ENCODE measurements at places on chromosomes 5 and 9.

- DNase-seq, result no peak
These were observed 102.6 kb downstream of the TMEM232 start for GRCh38 chr5:110623874-110624273.

GRCh38 chr5:150066436-150066835, 19.9 kb downstream of the CSF1R start:
- DNase-seq, result no peak

DNA sequence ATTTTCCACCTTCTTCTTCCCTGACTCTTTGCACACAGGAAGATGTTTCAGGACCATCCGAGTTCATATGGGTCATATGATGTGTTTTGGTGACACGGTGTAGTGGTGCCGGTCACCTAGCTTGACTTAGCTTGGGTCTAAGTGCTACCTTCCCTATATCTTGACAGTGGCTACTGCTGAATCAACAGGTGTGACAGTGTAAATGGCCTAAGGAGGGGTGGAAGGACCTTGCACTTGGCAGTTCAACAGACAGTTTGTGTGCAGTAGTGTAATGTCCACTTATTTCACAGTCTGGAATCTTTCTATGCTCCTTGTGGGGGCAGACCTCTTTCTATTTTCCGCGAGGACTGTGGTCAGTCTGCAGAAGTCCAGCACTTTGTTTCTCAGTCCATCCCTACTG, 43.8 kb downstream of the CARTPT start:
- no peak for DNase-seq

GRCh38 chr5:139272471-139273321, 20.8 kb upstream of the MATR3 start:
- DNase-seq, result no peak

DNA sequence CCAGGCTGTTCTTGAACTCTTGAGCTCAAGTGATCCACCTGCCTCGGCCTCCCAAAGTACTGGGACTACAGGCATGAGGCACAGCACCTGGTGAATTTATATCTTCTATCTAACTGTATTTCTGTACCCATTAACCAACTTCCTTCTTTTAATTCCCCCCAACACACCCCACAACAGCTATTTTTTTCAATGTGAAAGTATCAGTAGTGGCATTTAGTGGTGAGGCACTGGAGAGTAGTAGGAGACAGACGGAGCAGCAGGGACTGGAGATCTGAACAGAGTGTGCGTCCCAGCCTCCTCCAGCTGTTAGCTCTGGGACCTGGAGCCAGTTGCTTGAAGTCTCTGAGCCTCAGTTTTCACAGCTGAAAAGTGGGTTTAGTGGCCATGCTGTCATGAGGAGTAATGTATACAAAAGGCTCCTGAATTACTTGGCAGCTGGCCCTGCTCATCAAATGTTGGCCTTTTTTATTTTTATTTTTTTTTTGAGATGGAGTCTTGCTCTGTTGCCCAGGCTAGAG, 11.0 kb upstream of the EEIG1 start:
- no peak for DNase-seq

DNA sequence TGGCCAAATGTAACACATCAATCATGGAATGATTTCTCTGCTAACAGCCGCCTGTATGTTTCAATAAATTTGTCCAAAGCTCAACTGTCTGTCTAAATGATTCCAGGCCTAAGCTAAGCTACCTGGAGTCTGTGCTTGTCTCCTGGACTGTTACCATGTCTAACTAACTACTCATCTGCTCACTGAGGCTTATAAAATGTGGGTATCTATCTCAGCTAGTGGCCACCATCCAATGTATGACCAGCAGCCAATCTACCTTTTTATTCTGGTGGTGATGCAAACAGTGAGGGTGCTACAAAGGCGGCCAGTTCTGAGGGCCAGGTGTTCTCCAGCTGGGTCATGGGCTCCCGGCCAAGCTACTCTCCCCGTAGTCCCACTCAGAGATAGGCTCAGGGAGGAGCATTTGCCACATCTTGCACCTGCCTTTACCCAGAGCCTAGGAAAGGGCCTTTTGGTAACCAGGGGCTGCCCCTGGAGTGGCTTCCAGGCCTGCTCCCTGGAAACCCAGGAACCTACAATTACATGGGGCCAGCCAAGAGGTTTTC, 59.1 kb downstream of the PFDN1 start:
- DNase-seq, result no peak

DNA sequence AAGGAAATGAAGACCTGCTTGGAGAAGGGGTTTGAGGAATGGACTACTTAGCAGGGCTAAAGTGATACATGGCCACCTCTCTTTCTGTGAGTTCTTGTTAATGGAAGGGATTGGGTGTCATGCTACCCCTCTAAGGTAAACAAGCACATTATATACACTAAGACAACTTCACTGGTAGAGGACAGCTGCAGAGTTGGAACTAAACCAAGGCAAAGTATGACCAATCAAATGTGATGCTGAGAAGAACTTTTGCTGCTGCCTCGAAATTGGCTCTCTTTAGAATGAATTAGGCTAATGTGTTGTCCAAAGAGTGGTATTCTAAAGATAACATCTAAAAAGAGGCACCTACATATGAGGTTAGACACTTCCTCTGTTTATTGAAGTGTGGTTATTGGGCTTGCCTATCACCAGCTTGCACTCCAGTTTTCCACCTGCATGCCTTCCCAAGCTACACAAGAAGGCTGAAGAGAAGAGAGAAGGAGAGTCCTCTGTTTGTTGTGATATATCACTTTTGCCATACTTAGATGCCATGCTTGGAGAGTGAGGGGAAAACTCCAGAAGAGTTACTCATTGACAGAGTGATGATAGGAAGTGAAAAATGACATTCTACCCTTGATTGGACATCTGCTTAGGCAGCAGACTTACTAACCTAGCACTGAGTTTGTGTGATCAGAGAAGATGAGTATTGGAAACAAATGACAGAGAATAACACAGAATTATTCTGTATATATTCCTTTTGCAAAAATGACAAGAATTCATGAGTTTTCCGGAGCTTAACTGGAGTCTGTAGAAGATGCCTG, 536.1 kb downstream of the ZNF608 start:
- DNase-seq, result no peak

- DNase-seq, result peak; percentile 73
These were observed 10.6 kb downstream of the PRR7 start for GRCh38 chr5:177456976-177457851.

DNA sequence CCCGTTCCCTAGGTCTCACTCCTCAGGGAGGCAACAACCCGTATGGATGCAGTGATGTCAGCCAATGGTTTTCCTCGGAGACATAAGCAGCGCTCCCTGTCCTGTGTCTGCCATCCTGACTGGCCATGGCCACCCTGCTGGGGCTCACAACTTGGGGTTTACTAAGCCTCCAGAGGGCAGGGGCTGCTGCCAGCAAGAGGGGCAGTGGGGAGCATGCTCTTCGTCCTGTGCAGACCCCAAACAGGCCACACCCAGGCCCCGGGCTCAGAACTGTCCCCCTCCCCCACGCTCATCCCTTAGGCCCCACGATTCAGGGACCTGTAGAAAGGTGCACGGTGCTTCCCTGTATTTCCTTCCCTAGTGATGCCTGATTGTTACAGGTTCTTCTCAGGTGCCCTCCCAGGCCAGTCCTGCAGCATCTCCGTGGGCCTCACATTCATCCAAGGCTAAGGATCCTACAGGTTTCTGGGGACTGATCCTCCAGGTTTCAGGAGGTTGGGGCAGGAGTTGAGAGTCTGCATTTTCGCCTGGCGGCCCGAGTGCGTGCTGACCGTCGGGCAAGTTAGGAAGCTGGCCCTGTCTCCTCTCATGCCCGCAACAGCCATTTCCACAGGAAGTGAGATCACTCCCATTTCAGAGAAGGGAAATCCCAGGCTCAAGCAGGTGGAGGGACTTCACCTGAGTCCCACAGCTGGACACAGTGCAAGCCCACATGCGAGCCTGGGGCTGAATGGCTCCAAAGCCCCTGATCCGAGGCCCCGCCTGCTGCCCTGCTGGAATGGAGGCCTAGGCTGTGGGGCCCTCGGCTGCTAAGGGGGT, 217.6 kb downstream of the ROR2 start:
- DNase-seq, result no peak

GRCh38 chr5:74401946-74402320, 238.6 kb downstream of the ENC1 start:
- DNase-seq, result no peak

DNA sequence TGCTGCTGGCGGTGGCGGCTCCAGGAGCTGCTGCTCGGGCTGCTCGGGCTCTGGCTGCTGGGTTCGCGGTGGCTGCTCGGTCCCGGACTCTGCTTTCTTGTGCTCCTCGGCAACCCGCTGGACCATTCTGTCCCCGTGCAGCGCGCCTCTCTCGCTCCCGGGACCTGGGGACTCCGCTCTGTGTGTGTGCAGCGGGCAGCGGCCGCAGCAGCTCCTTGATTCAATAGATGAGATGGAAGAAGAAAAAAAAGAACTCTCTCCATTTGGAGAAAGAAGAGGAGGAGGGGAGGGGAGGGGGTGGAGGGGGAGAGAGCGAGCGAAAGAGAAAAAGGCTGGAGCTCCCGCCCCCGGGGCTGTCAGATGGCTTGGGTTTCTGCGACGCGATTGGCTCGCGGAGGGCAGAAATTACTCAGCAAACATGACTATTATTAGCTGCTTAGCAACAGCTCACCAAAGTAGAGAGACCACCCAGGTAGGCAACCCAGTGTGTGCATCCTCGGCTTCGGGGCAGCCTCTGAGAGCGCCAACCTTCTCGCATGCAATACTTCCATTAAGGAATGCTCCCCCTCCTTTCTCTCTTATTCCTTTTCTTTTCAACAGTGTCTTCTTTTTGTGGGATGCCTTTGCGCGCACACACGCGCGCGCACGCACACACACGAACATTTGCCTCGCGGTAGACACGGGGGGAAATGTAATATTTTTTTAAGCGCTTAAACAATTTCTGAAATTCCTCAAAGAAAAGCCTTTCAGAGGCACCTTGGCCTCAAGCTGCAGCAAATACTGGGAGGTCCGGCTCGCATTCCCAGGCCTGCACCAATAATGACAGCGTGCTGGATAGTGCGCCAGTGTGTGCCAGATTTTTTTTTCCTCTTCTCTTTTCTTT, 7.6 kb downstream of the PTCH1 start:
- peak; percentile 88 for DNase-seq

GRCh38 chr9:106772523-106773290, 90.3 kb upstream of the ZNF462 start:
- DNase-seq, result no peak

GRCh38 chr9:135001526-135001925, 83.8 kb upstream of the FCN1 start:
- no peak for DNase-seq

GRCh38 chr9:138057726-138058125, 180.1 kb downstream of the CACNA1B start:
- DNase-seq, result no peak

DNA sequence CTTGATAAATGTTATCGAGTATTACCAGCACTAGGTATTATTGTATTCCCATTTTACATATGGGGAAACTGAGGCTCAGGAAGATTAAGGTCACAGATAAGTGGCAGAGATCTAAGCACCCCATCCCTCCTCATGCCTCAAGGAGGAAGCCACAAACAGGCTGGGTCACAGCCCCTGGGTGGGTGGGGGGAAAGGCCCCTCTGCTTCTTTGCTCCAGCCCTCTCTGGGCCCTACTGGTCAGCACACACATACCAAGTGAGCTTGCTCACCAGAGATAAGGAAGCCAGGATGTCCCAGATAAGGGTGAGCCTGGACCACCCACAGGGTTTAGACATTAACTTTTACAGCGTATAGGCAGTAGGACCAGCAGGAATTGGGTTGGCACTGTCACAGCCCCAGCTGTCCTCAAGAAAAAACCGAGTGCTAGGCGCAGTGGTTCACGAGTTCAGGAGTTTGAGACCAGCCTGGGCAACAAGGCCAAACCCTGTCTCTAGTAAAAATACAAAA, 45.3 kb downstream of the STK10 start:
- DNase-seq, result no peak

- DNase-seq, result peak; percentile 50
These were observed 10.9 kb downstream of the RAPGEF1 start for GRCh38 chr9:131728961-131729360.

DNA sequence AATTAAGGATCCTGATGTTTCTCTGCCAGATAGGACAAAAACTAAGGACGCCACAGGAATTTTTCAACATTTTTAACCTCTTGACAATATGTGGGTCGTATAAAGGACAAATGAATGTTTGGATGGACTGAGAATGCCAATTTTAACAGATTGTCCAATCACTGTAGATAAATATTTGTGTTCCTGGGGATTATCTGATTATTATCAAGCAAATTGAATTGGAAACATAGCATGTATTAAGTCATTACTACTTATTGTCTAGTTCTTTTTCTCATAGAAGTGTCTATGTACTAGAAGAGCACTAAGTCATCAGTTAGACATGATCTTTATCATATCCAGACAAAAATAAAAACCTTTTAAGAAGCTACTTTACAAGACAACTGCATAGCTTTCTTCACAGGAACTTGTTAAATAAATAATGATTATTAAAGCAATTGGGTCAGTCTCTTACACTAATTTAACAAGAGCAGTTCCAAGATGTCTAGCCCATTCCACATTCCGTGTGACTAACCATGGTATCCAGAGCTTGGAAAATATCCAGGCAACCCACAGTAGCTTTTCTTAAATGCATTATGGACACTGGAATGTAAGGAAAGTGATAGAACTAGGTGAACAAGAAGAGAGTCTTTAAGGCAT, 127.5 kb upstream of the CDKN2B start:
- no peak for DNase-seq

- DNase-seq, result no peak
These were observed 33.0 kb upstream of the SV2C start for GRCh38 chr5:76050134-76050533.

GRCh38 chr5:35804841-35805240, 51.9 kb upstream of the IL7R start:
- DNase-seq, result no peak

GRCh38 chr5:81426359-81427030, 32.6 kb upstream of the ACOT12 start:
- no peak for DNase-seq

DNA sequence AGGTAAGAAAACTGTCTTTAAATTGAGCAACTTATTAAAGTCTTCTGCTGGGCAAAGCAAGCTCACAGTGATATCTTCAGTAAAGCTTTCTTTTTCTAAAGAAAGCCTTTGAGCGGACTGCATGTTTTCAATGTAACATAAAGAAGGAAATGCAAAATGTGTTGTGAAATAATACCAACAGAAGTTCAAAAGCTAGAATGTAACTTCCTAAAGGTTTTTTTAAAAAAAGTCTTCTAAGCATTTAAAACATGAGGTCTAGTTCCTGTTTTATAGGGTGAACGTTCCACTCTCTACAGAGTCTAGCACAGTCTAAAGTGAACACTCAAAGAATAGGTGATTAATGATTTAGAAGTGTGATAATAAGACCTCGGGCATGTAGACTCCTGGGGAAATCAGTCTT, 62.9 kb downstream of the DENND1A start:
- DNase-seq, result no peak

All from NCI-H1694 treated with DMSO at 0.1 percent for 48 hours (cell line).